Esophagus squamous epithelium (tissue), 5 donors: ENCODE measurements at places on chromosomes 2 and 18.

- DNase-seq: no peak
Observed at GRCh38 chr2:127528487-127528886, 2.2 kb upstream of the IWS1 start.

GRCh38 chr2:69226903-69227302, 160.1 kb downstream of the GFPT1 start:
- DNase-seq: no peak

DNA sequence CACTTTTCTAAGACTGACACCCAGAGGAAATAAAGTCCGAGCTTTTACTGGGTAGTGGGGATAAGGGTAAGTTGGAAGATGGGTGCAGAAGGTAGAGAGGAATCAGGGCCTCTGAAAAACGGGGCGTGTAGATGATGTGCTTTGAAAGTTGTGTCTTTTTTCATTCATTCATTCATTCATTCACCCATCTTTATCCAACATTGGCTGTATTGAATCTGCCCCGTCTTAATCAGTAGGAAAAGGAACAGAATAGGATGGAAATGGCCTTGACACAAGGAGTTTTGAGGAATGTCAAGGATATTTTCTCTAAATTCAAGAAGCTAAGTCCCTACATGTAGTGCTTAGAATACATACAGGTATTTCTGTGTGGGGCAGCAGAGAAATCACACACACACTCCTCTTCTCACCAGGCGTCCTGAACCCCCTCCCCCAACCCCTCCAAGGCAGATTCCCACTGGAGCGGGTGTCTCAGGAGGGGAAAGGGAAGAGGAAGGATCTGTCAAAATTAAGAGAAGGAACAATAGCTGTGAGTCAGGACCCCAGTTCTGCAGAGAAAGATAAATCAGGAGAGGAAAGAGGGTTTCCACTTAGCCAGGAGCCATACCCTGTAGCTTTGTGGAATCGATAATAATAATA, 13.9 kb downstream of the DYSF start:
- no peak for DNase-seq

GRCh38 chr2:169010633-169011460, 20.3 kb downstream of the ABCB11 start:
- DNase-seq: no peak

GRCh38 chr2:188291617-188292347, at the start of gene GULP1:
Gene GULP1, plus strand, starts transcription at chr2:188291874. Its CDS starts 185,829 bp downstream, at chr2:188477703.
- no peak for DNase-seq

GRCh38 chr2:138395565-138396306, 105.8 kb upstream of the SPOPL start:
- DNase-seq: no peak

DNA sequence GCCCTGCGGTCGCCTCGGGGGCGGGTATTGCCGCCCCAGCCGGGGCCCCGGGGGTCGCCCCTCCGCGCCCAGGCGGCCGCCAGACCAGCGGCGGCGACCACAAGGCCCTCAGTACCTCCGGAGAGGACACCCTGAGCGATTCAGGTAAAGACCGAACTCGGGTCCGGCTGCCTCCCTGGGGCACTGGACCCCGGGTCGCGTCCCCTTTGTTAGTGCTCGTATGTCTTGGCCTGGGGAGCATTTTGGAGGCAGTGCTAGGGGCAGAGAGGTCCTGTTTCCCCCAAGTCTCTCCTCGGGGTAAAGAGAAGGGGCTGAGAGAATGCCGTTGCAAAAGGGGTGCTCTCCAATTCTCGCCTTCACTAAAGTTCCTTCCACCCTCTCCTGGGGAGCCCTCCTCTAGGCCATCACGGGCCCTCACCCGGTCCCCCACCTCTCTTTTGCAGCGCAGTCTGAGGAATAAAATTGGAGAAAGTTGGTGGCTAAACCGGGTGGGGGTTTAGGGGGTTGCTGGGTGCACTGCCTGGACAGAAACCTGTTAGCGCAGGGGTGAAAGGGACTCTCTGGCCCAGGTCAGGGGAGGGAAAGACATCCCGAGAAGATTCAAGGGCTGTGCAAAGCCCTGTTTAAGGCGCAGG, 2.5 kb downstream of the MYCN start:
- no peak for DNase-seq

GRCh38 chr2:191678437-191679100, 633 bp downstream of the NABP1 start:
- DNase-seq: no peak

DNA sequence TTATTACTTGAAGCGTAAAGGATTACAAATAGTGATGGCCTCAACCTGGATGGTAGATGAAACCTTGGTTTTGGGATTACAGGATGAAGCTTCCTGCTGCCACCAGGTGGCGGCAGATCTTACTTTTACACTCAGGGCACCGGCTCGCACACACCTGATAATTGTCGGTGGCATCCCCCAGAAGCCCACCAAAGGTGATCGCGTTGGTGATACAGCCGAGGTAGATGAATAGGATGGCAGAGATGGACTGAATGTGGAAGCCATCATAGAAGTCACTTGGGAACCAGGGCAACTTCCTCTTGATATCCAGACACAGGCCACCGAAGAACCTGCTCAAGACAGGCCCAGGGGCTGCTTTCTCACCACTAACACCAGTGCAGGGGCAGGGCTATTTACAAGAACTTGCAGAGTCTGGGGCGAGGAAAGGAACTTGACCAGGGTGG, 51.8 kb downstream of the MTHFD2 start:
- no peak for DNase-seq

GRCh38 chr18:61164321-61164720, 168.9 kb upstream of the CDH20 start:
- no peak for DNase-seq

GRCh38 chr2:85741833-85742455, 11.8 kb upstream of the ATOH8 start:
- no peak for DNase-seq

GRCh38 chr2:66957198-66957597, 439.9 kb upstream of the ETAA1 start:
- no peak for DNase-seq

DNA sequence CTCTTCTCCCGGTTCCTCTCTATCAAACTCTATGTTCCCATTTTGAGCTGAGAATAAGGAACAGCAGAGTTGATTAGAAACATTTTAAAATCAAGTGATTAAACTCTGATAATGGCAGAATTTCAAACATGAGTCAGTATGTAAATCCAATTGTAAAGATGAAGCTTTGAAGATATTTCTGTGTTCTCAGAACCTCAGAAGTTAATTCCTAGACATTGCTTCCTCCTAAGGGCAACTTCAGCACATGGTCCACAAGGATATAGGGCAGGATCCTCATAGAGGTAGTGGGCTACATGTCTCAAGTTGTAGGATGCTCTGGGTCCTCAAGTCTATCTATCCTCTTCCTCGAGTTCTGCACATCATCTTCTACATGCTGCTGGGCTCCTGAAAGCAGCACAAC, 46.3 kb downstream of the QPCT start:
- no peak for DNase-seq

- DNase-seq: no peak
Observed at GRCh38 chr2:136375017-136375901, 257.3 kb upstream of the CXCR4 start.

- DNase-seq: no peak
Observed at GRCh38 chr2:240522406-240522805, 35.4 kb downstream of the ANKMY1 start.

DNA sequence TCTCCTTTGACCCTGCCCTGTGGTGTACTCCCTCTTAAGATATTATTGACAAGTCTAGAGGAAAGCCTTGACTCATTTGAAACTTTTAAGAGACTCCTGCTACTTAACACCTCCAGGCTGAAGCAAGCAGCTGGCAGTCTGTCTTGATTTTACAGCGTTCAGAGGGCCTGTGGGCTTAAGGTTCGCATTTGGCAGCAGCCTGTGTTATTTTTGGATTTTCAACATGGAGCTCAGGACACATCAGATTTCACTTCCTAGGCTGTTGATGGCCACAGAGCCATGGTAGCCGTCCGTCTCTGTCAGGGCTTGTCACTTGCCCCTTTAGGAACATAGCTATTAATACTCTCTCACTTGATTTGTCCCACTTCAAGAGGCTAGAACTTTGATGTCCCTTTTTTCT, 73.6 kb downstream of the VWA3B start:
- DNase-seq: no peak

- no peak for DNase-seq
Observed at GRCh38 chr2:215031321-215031720, 107.1 kb downstream of the ABCA12 start.

DNA sequence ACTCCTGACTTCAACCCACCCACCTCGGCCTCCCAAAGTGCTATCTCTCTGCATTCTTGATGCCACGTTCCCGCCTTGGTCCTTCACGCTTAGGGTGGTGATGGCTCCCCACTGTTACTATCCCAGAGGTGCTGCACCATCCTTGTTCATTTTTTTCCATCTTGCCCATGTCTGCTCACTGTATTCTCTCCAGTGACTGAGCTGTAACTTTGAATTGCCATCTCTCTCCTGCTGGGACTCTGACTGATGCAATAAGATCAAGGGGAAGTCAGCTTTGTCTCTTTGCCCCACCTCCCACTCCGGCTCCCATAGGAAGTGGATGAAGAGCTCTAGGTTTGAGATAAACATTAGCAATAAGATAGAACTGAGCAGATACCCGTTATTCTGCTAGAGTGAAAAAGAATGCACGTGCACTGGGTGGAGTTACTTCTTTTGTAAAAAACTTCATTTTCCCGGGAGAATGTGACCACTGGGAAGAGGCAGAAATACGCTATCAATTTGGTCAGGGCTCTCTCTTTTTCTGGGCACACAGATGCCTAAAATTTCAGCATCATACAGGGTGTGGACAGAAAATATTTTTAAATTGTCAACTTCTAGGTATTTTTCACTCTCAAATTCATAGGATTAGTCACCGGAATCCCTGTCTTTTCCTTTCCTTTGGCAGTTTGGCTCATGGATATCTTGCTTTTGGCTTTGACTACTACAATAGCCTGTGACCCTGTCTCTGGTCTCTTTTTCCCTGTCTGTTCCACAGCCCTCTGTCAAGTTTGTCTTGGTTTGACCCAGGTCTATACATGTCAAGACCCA, 105.4 kb downstream of the POLR1A start:
- no peak for DNase-seq

GRCh38 chr18:61064911-61065310, 268.3 kb upstream of the CDH20 start:
- no peak for DNase-seq

DNA sequence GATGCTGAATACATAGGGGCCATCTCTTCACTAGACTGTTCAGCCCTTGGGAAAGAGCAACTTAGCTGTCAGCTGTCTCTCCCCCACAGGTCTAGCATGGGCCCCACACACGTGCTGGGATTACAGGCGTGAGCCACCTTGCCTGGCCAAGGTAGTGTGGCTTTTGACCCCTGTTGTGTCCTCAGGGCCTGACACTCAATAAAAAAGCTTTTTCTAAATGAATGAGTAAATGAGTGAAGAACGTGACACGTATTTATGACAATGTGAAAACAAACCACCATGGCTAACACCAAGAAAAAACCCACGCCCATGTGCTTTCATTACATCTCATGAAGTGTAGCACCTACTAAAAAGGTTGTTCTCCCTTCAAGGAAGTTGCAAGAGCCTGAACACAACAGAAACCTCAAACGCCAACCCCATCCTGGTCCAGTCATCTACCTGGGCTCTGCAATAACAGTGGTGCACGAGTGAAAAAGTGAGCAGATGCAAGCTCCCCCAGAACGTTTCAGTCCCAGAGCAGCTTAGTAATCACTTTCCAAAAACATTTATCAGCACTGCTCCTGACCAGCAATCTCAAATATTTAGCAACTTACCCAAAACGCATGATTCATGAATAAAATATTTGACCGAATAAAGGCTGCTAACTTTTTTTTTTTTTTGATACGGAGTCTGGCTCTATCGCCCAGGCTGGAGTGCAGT, 3.4 kb downstream of the WDFY1 start:
- DNase-seq: no peak

GRCh38 chr2:42964439-42965083, 172.2 kb upstream of the HAAO start:
- no peak for DNase-seq

GRCh38 chr2:41521211-41521610, 526.6 kb upstream of the PKDCC start:
- no peak for DNase-seq

GRCh38 chr18:59293317-59293716, 20.1 kb upstream of the RAX start:
- DNase-seq: no peak

GRCh38 chr2:73638429-73638828, 3.8 kb downstream of the NAT8 start:
- no peak for DNase-seq

DNA sequence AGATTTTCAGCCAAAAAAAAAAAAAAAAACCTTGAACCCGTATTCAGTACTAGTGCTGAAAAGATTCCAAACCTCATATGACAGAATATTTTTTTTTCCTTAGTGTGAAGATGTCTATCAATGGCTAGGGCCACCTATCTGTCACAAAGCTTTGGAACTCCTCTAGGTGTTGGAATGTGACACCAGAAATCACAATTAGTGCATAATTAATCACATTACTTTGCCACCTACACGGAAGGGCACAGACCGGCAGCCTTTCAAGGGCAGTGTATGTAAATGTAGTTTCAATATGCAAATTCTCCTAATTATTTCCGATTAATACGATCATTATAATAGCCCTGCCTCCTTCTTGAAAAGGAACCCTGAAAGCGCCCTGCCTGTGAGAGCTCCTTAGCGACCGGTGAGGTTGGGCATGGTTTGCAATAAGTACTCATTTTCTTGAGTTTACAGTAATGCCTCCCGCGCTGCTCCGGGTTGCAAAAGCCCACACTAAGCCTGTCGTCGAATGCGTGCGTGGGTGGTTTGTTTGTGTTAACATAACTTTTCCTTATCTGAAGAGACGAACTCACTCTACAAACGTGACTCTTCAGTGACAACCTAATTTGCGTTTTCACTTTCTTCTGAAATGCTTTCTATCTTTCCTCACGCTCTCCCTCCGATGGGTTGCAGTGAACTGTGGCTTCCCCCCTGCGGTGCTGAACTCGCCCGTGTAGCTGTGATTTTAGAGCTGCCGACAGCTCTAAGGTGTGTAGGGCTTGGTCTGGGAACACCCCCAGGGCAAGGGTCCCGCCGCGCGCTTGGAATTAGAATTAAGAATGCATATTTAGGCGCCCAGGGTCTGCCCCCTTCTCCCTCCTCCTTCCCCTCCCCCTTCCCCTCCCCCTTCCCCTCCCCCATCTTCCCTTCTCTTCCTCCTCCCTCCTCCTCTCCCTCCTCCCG, 765 bp upstream of the ID2 start:
- no peak for DNase-seq

DNA sequence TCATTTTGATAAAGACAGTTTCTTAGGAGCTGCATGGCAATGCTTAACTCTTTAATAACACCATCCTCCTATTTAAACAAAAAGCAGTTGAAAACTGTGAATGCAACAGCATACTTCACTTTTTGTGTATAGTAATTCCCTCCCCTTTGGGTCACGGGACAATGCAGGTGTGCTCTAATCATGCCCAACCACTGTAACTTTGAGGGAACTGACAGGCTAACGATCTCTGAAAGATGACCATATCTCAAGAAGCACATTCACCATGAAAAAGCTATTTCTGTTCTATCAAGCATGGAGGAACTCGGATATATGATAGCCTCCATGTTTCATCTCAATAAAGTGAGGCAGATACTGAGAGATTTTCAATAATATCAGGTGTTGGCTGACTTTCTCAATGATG, 81.1 kb upstream of the CD226 start:
- no peak for DNase-seq
